Naive thymus-derived CD8-positive, alpha-beta T cell (primary cell): ENCODE measurements at places on chromosomes 12 and 14. TPM values are rescaled to one million over a fixed set of nuclear protein-coding genes. Genes with fewer than 3 reads are reported as not detected.

DNA sequence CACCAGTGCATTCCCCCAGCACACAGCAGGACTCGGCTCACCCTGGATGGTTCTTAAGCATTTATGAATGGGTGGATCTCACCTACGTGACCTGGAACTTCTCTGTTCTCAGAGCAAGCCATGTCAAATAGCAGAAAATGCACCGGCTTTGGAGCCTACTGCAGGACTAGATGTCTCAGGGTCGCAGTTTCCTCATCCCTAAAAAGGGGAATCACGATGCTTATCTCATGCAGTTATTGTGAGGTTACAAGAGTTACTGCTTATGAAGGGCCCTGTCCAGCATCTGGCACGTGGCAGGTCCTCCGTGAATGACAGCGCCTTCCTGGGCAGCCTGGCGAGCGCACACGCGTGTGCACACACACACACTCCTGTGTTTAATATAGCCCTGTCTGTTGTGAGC, 128.5 kb downstream of the ETV6 start:
- no peak for DNase-seq

The KITLG gene
- total RNA-seq, result 0.33 TPM

DNA sequence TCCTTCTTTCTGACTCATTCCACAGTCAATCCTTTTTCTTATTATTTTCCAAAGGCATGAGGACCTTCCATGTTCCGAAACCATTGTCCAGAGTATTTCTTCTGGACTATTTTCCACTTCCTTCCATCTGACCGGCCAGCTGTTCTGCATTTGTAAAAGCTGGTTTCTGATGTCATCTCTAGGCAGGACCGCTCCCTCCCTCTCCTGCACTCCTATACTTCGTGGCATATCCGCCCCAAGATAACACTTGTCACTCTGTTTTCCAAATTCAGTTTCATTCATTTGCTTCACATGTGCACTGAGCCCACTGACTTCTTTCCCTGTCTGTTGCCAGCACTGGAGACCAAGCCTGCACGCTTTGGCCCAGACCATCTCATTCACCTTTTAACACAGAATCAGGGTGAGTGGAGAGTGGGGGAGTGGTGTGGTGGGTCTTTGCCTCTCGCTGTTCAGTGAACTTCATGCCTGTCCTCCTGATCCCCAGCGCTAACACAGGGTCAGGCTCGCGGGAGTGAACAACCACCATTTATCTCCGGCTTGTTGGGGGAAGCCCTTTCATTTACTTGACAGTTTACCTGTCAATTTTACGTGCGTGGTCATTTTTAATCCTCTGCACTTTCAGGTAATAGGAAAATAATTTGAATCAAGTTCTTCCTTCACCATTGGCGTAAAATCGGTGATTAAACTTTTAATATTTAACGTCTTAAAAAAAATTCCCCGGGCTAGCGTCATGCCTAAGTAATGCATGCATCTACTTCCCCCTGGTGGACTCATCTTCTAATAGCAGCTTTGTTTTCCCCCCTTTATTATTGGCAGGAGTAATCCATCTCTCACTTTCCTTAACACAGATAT, 52.5 kb downstream of the C12orf75 start:
- DNase-seq, result no peak

The MYO1A gene
- 1.1 TPM for total RNA-seq
